ENCODE measurements at places on chromosomes 13 and 19.

- no peak for DNase-seq
These were observed 25.4 kb upstream of the AKAP11 start for GRCh38 chr13:42246541-42246940.

DNA sequence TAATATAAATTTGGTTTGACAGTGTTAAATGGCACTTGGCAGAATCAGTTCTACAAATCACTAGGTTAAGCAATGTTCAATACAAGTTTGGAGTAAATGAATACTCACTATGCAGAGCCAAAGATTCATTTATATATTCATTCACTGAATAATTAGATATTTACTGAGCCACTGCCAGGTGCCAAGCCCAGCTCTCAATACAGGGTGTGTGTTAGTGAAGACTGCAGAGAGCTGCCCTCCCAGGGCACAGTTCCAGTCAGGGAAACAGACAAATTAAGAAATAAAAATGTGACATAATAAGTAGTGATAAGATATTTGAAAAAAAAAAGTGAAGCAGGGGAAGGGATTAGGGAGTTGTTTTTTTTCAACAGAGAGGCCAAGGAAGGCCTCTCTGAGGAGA, 411.7 kb downstream of the KCNRG start:
- DNase-seq: no peak

- no peak for DNase-seq
These were observed 2539.0 kb upstream of the PCDH20 start for GRCh38 chr13:63954683-63955082.

DNA sequence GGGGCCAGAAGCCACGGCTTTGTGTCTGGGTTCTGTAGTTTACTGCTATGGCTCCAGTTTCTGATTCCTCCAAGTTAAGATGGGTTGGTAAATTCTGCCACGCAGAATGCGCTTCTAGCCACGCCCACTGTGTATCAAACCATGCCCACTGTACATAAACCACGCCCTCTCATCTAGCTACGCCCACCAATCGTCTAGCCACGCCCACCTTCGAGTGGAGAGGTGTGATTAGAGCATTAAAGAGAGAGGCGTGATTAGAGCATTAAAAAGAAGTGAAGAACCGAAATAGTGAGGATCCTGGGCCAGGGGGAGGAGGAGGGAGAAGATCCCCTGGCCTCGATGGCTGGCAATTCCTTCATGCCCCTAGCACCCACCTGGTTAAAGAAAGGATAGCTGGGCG, 43.7 kb upstream of the ADGRE5 start:
- DNase-seq: peak; percentile 23

GRCh38 chr13:40228496-40228895, 437.9 kb downstream of the FOXO1 start:
- DNase-seq: no peak

DNA sequence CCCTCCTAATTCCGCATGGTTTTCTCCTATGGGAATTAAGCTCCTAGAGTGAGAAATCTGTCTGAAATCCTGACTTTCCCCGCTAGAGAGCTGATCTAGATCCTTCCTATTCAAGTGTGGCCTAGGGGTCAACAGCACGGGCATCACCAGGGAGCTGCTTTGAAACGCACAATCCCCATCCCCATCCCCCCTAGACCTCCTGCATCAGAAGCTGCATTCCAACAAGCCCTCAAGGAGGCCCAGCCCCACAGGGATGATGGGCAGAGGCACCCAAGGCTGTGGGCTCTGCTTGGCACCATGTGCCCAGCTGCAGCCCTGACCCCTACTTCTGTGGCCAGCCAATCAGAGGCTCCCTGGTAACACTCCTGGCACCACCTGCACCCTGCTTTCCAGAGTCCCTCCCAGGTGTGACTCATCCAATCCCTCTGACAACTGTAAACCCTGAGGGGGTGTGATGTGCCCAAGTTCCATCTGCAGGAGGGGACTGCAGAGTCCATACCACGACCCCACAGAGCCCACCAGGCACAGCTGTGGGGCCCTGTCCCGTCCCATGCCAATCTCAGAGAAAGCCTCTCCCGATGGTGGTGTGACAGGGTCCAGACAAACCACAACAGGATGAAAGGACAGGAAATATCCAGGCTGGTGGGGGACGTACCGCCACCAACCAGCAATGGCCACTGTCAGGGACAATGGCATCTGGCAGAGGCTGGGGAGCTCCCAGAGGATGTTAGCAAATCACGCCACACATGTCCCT, 19.8 kb upstream of the SLC35E1 start:
- no peak for DNase-seq

- no peak for DNase-seq
These were observed 5.6 kb downstream of the LILRB4 start for GRCh38 chr19:54668353-54668752.

GRCh38 chr13:69243366-69243765, 864.3 kb upstream of the ATXN8OS start:
- no peak for DNase-seq

- no peak for DNase-seq
These were observed 255.9 kb upstream of the SOX21 start for GRCh38 chr13:94968040-94968756.

DNA sequence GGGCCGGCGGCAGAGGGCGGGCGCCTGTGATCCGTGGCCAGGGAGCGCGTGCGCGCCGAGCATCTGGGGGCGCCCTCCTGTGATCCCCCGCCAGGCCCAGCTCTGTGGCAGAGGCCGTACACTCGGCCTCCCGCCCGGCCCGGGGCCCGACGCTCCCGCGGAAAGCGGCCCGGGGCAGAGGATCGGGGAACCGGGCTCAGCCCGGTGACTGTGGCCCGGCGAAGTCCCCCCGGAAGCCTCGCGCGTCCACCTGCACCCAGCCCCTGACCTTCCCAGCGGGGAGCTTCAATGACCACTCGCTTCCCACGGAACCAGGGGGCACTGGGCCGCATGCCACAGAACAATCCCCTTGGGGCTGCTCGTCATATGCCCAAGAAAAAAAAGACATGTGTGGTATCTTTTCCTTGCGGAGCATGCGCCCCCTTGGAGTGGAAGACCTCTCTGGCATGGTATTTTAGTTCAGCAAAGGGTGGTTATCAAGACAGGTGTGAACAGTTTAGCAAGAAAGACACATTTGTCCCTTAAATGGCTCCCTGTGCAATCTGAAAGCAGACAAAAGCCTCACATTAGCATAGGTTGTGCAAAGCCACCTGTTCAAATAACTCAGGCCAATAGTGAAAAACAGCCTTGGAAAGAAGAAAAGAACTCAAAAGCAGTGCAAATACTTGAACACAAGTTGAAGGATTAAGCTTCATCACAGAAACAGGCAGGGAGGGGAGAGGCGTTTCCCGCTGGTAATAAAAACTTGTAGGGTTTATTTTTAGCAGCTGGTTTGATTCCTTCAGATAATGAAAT, 290.9 kb upstream of the SOX21 start:
- no peak for DNase-seq

- DNase-seq: no peak
These were observed 452 bp downstream of the PIAS4 start for GRCh38 chr19:4007836-4008539.

- no peak for DNase-seq
These were observed 10.4 kb downstream of the XAB2 start for GRCh38 chr19:7618771-7619510.

GRCh38 chr13:31477961-31478360, 261.4 kb upstream of the RXFP2 start:
- DNase-seq: no peak

DNA sequence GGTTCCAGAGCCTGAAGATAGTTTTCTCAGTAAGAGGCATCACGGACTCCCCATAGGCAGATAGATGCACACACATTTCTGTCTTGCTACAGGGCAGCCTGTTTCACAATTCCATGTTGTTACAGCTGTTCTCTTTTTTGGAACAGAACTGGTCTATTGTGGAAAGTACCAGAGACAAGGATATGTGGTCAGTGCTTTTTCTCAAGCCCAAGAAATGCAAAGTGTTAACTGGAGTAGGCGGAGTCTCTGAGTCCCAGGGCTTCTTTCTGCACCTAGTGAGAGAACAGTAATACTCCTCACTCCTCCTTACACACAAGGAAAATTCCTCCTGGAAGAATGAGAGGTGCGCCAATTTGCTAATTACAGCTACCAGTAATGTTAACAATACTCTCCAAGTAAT, 141.6 kb upstream of the ARGLU1 start:
- DNase-seq: no peak

DNA sequence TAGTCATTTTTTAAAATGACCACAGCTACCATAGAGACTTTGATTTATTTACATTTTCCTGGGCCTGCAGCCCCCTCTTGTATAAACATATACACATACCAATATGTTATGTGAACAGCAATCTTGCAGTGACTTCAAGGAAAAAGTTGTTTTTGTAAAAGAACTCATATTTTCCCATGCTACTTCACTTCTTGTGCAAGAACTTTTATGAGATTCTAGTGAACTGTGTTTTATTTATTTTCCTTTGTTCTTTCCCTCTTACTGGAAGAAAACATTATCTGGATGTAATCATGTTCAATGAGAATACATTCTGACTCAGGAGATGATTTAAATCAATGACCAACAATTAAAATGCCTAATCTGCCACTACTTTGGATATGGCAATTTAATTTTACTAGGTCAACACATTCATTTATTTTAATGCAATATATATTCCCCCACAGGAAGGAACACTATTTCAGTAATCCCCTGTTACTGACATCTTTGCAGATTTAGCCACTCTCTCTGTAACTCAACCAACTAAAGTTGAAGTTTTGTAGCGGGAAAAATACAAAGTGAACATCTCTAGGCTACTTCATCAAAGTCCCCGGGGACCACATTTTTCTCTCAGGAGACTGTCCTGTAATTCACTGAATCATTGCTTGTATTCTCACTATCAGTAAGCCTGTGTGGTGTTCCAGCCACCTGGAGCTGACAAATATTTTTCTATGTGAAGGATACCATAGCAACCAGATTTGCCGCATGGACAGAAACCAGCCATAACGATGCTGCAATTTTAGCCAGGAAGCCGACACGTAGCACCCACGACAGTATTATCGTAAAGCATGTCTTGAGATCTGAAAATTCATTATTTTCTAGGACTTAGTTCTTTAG, 90.5 kb downstream of the STARD13 start:
- no peak for DNase-seq

DNA sequence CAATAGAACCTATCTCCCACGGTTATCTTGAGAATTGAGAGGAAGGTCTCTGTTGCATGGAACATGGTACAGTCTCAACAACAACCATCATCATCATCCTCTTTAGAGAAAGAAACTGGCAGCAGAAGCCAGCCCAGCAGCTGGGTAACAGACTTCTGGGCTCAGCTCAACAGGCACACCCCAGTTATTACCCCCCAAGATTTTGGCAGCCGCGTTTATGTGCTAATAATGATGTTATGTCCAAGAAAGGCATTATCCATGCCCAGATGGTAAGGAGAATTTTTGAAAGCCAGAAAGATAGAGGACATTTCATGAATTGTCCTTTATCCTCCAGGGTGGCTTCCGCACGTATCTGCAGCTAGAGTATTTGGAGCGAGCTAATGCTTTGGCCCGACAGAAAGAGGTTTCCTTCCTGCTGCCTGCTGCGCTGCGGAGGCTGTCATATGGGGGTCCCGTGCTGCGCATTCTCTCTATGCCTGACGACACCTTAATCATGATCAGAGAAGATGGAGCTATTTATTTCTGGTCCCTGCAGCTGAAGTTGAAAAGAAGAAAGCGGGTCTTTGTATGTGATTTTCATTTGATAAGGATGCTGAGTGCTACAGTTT, 89.9 kb downstream of the TEX26 start:
- DNase-seq: no peak

GRCh38 chr19:45613926-45614725, 12.1 kb upstream of the GPR4 start:
- DNase-seq: peak; percentile 96

DNA sequence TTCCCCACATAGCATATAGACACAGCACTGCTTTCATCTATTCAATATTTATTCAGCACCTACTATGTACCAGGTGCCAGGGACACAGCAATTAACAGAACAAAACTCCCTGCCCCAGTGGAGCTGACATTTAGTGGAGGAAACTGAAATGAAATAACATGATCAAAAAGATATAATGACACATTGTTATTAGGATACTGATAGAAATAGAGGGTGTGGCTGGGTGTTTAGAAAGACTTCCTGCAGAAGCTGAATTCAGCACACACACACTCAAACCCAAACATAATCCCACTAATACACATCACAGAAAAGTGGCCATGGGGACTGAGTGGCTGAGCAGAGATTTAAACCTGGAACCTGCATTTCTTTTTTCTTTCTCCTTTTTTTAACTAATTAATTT, 3.8 kb upstream of the CDC37 start:
- no peak for DNase-seq

- DNase-seq: peak; percentile 92
These were observed 115.1 kb upstream of the CACNA1A start for GRCh38 chr19:13621413-13621812.

DNA sequence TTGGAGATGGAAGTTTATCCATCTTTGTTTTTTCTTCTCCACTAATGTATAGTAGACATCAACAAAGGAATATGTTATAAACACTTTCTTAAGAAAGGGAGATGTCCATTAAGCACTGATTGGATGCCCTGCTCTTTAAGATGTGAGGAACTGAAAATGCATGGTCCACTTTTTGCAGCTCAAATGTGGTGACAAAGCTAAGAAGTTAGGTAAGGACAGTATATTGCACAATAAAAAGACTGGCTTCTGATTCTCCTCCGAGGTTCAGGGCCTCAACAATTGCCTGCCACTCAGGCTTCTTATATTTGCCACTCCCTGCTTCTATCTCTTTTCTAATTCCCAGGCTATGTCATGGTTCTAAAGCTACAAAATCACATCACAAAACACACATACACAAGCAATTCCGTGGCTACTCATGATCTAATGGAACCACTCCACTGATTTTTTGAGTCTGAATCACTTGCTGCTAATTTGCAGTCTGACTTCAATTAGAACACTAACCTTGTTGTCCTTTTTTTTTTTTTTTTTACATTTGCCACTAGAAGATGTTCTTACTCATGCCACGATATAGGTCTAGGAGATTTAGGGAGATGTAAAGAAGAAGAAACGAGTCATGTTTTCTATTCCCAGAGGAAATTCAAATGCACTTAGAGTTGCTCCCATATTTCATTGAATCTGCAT, 29.6 kb upstream of the TNFSF11 start:
- DNase-seq: peak; percentile 29

GRCh38 chr19:31154021-31154420, 195.2 kb downstream of the TSHZ3 start:
- DNase-seq: peak; percentile 99

DNA sequence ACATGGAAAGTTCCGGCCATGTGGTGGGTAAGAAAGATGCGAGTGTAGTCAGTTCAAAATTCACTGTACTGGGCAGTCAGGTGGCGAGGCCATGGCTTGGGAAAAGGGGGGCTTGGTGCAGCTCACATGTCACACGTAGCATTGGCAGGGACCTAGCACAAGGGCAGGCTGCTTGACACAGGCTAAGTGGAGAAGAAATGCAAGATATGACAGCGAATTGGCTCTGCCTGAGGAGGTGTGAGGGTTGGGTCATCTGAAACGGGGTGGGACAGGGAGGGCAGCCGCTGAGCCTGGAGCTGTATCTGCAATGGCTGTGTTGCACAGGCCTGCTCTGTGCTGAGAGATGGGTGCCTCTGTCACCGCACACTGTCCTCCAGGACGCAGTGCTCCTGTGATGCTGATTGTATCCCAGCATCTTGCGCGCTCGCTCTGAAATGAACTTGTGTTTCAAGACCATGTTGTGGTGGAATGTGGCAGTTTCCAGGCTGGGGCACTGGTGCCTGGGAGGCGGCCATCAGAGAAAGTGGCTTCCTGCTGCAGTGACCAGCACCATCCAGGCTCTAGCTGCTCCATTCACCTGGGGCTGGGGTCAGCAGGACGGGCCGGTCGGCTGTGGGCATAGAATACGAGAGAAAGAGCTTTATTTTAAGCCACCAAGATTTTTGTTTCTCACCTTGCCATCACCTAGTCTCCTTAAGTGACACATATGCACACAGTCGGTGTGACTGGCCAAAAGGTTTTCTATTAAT, 70.3 kb downstream of the TEX29 start:
- no peak for DNase-seq
